ENCODE measurements at places on chromosomes 5 and 9. TPM values are rescaled to one million over a fixed set of nuclear protein-coding genes. Genes with fewer than 3 reads are reported as not detected.

The NSG2 gene
- not detected for total RNA-seq

The TMEFF1 gene
- 6.4 TPM for total RNA-seq

The KIF24 gene
- total RNA-seq = 2.4 TPM

The CBY3 gene
- total RNA-seq = 0.18 TPM

The TNFSF8 gene
- total RNA-seq = not detected

The TMEM167A gene
- total RNA-seq = 47.1 TPM

The CCDC183 gene
- 1.1 TPM for total RNA-seq

The COMMD10 gene
- 38.9 TPM for total RNA-seq

The NFIB gene
- 74.6 TPM for total RNA-seq

The DDX4 gene
- total RNA-seq = not detected

The HTR4 gene
- total RNA-seq = not detected

The C5orf63 gene
- total RNA-seq = 0.63 TPM

The SOX30 gene
- total RNA-seq = not detected

The PCDHB16 gene
- total RNA-seq = 0.09 TPM

The PHF19 gene
- total RNA-seq = 42.7 TPM

The CCDC107 gene
- total RNA-seq = 13.7 TPM

The CKMT2 gene
- not detected for total RNA-seq

The DMRT3 gene
- not detected for total RNA-seq

The ALDOB gene
- not detected for total RNA-seq

The SLC34A3 gene
- total RNA-seq = not detected

The ANAPC2 gene
- 21.3 TPM for total RNA-seq

The IFNA13 gene
- total RNA-seq = not detected

The ENTREP1 gene
- 1.3 TPM for total RNA-seq

The ECM2 gene
- total RNA-seq = 0.18 TPM

The STC2 gene
- 303 TPM for total RNA-seq

The BTNL8 gene
- total RNA-seq = not detected

The PCDHGA12 gene
- 4.8 TPM for total RNA-seq

The RARS1 gene
- 156 TPM for total RNA-seq

The ORM2 gene
- total RNA-seq = not detected

The PAEP gene
- not detected for total RNA-seq

The SAPCD2 gene
- 5.5 TPM for total RNA-seq

The MYO10 gene
- 70.2 TPM for total RNA-seq

The CMYA5 gene
- under 0.01 TPM for total RNA-seq

The PTGER4 gene
- 39.5 TPM for total RNA-seq

The PLAC8L1 gene
- total RNA-seq = 0.38 TPM

The SLC6A3 gene
- not detected for total RNA-seq

The PCDHA9 gene
- 0.09 TPM for total RNA-seq

The DHFR gene
- 12.8 TPM for total RNA-seq

The CAMK4 gene
- 4.9 TPM for total RNA-seq

The GLT6D1 gene
- not detected for total RNA-seq

The TBC1D2 gene
- 3.1 TPM for total RNA-seq

The TTC16 gene
- not detected for total RNA-seq

The PCDHB3 gene
- 0.38 TPM for total RNA-seq

The KIF27 gene
- total RNA-seq = 3.0 TPM

The FAM169A gene
- 0.45 TPM for total RNA-seq

The ADGRD2 gene
- total RNA-seq = not detected

The WWC1 gene
- total RNA-seq = under 0.01 TPM
